ENCODE measurements at places on chromosomes 4 and X. TPM values are rescaled to one million over a fixed set of nuclear protein-coding genes. Genes with fewer than 3 reads are reported as not detected.

GRCh38 chr4:155794589-155795236 is 35.9 kb downstream of the GUCY1B1 start:
- no peak for DNase-seq

Gene PAGE2
- not detected for total RNA-seq

Gene STPG2
- not detected for total RNA-seq

DNA sequence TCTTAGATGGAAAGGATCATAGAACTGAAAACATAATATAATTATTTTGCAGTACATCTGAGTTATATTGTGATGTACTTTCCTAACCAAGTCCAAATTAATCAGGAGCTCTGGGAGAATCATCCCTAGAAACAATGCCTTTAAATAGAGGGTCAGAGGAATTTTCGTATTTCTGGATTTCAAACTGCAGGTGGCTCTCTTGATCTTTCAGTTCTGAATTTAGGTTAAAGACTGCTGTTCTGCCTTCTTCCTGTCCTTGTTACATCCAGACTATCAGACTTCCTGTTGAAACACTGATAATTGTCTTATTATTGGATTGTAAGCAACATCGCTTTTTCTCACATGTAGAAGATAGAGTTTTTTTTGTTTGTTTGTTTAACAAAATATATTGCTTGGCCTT is 142.7 kb downstream of the RPA4 start:
- DNase-seq: no peak

Gene CYLC1
- not detected for total RNA-seq

DNA sequence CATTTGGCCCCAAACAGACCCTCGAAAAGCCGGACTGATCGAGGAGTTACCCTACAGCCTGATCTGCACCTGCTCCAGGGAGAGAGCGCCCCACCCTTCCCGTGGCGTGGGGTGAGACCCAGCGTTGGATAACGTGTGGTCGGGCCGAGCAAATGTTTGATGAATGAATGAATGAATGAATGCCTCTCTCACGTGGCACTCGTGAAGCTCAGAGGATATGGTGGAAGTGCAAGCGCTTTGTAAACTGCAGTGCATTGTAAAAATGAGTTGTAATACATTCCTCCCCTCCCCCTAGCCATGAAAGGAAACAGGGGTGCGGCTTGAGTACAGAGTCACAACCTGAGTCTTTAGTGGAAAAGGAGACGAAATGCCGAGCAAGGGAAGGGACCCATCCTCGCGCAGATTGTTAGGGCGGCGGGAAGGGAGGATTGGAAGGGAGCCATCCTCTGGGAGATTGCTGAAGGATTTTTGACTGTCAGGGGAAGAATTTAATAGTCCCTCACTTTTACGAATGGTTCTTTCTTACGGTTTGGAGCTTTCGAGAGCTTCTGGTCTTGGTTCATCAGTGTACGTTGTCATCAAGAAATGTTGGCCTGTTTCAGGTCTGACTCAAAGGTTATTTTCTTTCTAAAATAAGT is 772 bp upstream of the FBXW7 start:
- DNase-seq: no peak

DNA sequence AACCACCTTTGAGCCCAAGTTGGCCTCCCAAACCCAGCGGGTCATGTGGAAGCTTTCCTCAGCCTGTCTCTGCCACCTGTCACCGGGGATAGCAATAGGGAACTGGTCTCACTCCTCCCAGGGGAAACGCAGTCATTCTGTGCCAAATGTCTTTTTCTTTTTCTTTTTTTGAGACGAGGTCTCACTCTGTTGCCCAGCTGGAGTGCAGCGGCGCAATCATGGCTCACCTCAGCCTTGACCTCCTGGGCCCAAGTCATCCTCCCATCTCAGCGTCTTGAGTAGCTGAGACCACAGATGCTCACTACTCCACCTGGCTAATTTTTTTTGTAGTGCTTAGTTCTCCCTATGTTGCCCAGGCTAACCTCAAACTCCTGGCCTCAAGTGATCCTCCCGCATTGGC is 40.3 kb downstream of the MED28 start:
- DNase-seq: no peak

DNA sequence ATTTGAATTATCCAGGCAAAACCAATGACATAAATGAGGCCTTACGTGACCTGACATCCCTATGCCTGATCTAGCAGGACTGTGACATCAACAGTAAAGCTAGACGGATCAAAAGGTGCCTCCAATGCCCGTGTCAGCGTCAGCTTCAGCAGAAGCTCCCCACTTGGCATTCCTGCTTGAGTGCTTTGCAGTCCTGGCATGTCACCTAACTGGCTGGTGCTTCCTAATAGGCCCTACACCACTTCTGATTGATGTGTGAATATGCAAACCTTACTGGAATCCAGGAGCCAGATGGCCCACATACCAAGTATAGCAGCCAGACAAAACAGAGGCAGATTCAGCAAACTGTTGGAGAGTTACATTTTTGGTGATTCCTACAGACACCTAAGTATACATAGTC is 224.2 kb downstream of the DMD start:
- DNase-seq: no peak

DNA sequence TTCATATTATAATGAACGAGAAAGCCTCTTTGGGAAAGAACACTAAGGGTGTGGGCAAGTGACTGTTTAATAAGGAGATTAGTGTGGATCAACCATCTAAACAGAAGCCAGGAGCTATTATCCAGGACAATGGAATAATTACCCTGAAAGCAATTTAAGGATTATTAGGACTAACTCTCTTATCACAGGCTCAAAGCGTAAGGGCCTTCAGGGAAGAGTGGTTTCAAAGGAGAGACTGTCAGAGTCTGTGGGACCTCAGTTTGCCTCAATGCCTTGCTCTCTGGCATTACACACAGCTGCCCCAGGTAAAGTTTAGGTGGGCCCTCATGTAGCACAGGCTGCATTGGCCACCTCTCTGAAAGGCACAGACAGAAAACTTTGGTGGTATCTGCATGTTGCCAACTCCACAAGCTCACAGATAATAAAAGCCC is 717.2 kb upstream of the ADGRL3 start:
- no peak for DNase-seq

DNA sequence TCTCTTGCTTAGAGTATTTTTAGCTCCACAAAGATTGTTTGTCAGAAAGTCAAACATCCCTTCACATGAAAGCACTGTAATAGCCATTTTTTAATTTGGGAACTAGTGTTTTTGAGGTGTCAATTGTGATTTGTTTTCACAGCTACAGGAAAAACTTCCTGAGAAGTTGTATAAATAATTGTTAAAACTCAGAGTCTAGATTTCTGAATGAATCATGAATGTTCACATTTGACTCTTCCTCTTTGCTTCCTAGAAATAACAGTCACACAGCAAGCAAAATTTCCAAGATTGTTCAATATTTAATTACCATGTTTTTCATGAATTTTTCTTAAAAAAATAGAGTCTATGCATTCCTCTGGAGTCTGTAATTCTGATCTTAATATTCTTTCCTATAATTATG is 156.9 kb upstream of the SLC7A11 start:
- DNase-seq: no peak

GRCh38 chrX:39670281-39670680 is 427.5 kb downstream of the BCOR start:
- no peak for DNase-seq

Gene SLITRK2
- not detected for total RNA-seq

GRCh38 chrX:124502599-124502998 is 156.2 kb downstream of the SH2D1A start:
- DNase-seq: no peak

Gene IQCM
- total RNA-seq: not detected

DNA sequence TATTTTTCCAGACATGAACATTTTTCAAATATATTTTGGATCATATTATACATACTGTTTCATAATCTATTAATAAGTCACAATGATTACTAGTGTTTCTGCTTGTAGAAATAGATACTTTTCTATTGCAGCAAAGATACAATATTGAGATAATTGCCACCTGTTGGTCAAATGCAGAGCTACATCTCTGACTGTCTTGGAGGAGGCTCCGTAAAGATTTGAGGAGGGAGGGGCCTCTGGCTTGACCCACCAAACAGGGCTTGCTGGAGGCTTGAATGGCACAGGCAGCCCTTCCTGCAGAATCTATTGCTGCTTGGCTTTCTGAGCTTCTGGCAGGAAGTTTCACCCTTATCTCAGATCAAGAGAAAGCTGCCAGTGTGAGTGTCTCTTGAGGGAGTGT is 99.3 kb upstream of the ARMCX2 start:
- no peak for DNase-seq

DNA sequence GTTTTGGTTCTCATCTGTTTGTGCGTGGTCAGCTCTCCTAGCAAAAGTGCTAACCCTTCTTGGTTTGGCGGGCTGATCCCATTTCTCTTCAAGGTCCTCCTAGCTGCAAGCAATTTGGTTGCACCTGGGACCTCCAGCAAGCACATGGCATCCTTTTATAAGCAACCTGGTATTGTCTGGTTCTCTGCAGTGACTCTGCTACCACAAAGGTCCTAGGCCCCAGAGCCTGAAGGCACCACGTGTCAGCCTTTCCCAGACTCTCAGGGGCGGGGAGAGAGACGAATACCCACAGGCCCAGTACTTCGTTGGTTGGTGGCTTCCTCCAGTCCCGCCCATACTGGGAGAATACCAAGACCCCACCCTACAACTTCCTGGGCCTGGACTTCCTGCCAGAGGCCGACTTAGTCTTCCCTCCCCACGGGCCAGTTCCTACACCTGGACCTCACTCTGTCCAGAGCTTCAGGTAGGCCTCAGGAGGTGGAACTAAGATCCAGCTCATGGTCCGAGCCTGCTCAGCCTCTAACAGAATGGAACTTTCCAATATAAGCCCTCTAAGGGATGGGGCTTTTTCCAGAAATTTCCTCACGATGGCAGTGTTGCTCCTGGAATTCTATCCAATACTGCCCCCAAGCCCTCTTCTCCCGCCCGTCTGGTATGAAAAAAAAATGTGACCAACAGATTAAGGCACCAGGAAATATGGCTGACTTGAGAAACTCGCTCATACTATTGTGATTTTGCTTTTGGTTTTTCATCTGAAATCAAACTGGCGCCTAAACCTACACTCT is 192.5 kb upstream of the STK26 start:
- DNase-seq: peak; percentile 26

DNA sequence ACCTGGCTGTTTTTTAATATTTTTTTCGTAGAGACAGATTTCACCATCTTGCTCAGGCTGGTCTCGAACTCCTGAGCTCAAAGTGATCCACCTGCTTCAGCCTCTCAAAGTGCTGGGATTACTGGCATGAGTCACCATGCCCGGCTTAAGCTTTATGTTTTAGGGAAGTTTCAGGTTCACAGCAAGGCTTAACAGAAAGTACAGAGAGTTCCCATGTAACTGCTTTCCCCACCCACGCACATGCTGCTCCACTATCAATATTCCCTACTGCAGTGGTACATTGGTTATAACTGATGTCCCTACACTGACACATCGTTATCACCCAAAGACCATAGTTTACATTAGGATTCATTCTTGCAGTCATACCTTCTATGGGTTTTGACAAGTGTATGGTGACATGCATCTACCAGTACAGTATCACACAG is 62.7 kb downstream of the PRPS1 start:
- no peak for DNase-seq

Gene MAGEA12
- not detected for total RNA-seq

Gene CXCL1
- not detected for total RNA-seq

- no peak for DNase-seq
Measured at GRCh38 chr4:123916821-123917220, 520.2 kb downstream of the SPRY1 start.

Gene TXK
- 66.3 TPM for total RNA-seq

GRCh38 chrX:40504801-40505605 is 75.8 kb upstream of the ATP6AP2 start:
- DNase-seq: no peak

- DNase-seq: no peak
Measured at GRCh38 chr4:130738233-130738632, 1642.3 kb downstream of the C4orf33 start.

Gene GLOD5
- total RNA-seq: not detected

DNA sequence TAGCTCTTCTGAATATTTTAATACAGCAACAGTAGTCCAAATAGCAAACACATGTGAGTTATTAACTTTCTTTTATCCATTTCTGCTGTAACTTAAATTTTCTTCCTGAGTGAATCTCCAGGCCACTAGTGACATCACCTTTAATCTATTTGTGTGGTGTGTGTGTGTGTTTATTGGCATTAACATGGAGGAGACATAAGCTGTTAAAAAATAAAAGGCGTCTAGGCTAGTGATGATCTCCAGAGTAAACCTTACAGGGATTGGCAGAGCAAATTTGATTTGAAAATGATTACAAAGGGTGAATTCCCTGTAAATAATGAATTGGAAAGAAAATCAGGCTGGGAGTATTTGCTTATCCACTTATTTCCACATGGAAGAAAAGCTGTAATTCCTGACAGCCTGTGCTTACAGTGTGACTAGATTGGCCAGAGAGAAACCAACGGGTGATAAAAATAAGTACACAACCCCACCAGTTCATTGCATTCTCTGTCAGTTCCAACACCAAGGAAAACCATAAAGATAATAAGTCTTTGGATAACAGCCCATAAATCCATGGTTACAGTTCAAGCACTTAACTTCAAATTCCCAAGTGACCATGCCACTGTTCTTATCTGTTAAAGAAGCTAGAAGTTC is 186.1 kb downstream of the ENOX2 start:
- no peak for DNase-seq

DNA sequence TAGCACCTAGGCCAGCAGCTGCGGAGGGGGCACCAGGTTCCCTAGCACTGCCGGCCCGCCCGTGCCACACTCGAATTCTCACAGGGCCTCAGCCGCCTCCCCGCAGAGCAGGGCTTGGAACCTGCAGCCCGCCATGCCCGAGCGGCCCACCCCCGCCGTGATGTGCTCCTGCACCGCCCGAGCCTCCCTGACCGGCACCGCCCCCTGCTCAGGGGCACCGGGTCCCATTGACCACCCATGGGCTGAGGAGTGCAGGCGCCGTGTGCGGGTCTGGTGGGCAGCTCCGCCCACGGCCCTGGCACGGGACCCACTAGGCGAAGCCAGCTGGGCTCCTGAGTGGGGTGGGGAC is 35.4 kb upstream of the ENPP6 start:
- no peak for DNase-seq

DNA sequence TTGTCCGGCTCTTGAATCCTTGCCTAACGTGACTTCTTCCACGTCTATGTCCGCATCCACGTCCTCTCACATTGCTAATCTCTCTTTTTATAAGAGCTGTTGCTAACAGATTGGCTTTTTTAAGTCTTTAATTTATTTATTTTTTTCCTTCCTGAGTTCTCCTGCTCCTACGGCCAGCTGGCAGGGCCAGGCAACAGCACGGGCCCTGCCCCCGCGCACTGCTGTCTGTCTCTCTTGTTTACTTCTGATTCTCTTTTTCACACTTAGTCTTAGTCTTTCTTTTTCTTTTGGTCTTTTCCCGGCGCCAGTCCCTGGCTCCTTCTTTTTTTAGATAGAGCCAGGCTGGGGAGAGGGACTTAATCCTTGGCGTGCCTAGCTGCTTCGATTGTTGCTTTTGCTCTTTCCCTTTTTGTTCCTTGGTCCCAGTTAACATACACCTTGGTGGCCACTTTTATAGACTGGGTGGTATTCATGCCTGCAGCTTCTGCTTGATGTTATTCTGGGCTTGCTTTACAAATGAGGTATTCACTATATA is 53.2 kb upstream of the RBMX start:
- DNase-seq: no peak

All from CD8-positive, alpha-beta T cell (primary cell).